ENCODE measurements at places on chromosomes 5 and 9.

DNA sequence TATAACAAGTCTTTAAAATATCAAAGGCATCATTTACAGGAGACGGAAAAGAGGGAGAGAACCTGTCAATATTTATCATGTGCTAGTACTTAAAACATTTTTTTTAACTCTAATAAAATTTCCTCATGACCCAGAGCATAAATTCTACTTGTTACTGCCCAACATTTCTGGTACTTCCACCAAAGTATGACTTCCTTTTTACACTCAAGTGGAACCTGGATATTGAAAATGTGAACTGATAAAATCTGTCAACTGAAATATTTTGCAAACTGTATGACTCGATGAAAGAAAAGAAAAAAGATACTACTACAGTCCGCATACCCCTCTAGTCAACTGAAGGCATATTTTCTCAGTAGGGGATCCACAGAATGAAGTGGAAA lies 37.1 kb downstream of the FAM13B start:
- peaks cover 39% of the 10 kb centered on the region for H3K4me1 ChIP-seq
- no peaks in the 10 kb centered on the region for H3K27me3 ChIP-seq
- peaks cover 23% of the 10 kb centered on the region for H3K36me3 ChIP-seq
- peak; percentile 17 for DNase-seq

- no peak overlapping the region for H3K4me3 ChIP-seq
- no peaks in the 10 kb centered on the region for H3K27me3 ChIP-seq
- no peaks in the 10 kb centered on the region for H3K4me1 ChIP-seq
Measured at GRCh38 chr5:106876665-106877194, 794.0 kb downstream of the EFNA5 start.

- no peak for DNase-seq
- H3K36me3 ChIP-seq: peaks cover 37% of the 10 kb centered on the region
- no peak overlapping the region for H3K27ac ChIP-seq
- peaks cover 24% of the 10 kb centered on the region for H3K4me1 ChIP-seq
- no peak overlapping the region for H3K4me3 ChIP-seq
Measured at GRCh38 chr9:131500939-131501541, 1.7 kb upstream of the POMT1 start.

DNA sequence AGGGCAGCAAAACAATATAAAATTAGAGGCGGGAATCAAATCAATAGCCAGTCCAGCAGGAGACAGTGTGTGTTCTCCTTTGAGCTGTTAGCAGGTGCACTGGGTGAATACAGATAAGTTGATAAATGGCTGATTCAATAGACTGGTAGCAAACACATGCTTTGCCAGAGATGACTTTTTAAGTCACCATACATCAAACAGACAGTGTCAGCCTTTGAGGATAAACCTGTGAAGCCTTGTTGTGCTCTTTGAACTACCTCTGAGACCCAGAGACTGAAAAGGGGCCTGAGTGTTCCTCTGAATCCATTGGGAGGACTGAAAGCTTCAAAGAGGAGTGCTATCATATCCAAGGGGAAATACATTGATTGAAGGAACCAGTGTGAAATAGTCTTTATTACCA lies 301.9 kb downstream of the RASEF start:
- H3K27ac ChIP-seq: no peak overlapping the region
- no peaks in the 10 kb centered on the region for H3K4me1 ChIP-seq
- no peak for DNase-seq
- no peaks in the 10 kb centered on the region for H3K36me3 ChIP-seq

DNA sequence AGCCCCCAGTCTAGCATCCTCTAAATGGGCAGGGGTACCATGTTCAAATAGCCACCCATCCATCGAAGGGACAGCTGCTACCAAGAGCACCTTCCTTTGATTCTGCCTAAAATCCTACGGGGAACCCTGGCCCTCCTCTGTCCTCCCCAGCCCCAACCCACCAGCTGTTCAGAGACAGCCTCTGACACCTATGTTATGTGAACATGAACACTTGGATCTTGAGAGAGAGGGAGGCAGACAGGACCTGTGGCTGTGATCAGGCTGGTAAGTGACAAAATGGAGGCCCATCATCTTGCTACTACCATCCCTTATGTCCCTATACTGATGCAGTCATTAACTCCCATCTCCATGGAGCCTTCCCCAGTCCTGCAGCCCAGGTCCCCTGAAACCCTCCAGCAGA lies 8.2 kb downstream of the SLC23A1 start:
- H3K27ac ChIP-seq: no peak overlapping the region
- no peak overlapping the region for H3K4me3 ChIP-seq
- no peaks in the 10 kb centered on the region for H3K4me1 ChIP-seq
- no peaks in the 10 kb centered on the region for H3K27me3 ChIP-seq
- DNase-seq: no peak
- H3K36me3 ChIP-seq: peaks cover 15% of the 10 kb centered on the region

GRCh38 chr9:137604345-137605086 lies 970 bp upstream of the ARRDC1 start:
- H3K36me3 ChIP-seq: no peaks in the 10 kb centered on the region
- H3K4me3 ChIP-seq: peak overlapping the region; percentile 50
- DNase-seq: no peak
- H3K4me1 ChIP-seq: peaks cover 54% of the 10 kb centered on the region
- H3K27me3 ChIP-seq: no peaks in the 10 kb centered on the region
